ENCODE measurements at places on chromosomes 13 and 19. TPM values are rescaled to one million over a fixed set of nuclear protein-coding genes. Genes with fewer than 3 reads are reported as not detected.

CUL4A gene
- total RNA-seq: 145 TPM

PALM gene
- total RNA-seq: not detected

ZIM2 gene
- total RNA-seq: not detected

KBTBD6 gene
- total RNA-seq: 9.2 TPM

HSH2D gene
- total RNA-seq: not detected

GRCh38 chr19:44579663-44580365, 33.5 kb upstream of the IGSF23 start:
- DNase-seq: no peak

GRCh38 chr13:110706570-110707372, 855 bp upstream of the CARS2 start:
- no peak for DNase-seq

- no peak for DNase-seq
Measured at GRCh38 chr13:32840989-32841713, 175.1 kb upstream of the KL start.

DNA sequence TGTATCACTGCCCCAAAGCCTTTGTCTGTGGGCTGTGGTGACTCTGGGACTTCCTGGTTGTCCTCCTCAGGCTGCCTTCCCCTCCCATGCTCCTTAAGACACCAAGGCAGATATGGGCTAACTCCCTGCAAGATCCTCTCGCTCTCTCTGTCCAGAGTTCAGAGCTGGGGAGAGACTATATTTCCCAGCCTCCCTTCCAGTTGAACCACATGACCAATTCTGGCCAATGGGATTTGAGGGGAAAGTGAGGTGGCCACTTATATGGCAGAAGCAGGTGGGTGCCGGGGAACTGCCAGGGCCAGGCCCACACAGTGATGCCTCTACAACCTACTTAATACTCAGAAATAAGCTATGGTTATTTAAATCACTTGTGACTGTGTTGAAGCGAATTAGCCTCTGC, 16.2 kb upstream of the ANGPTL8 start:
- DNase-seq: no peak

DNA sequence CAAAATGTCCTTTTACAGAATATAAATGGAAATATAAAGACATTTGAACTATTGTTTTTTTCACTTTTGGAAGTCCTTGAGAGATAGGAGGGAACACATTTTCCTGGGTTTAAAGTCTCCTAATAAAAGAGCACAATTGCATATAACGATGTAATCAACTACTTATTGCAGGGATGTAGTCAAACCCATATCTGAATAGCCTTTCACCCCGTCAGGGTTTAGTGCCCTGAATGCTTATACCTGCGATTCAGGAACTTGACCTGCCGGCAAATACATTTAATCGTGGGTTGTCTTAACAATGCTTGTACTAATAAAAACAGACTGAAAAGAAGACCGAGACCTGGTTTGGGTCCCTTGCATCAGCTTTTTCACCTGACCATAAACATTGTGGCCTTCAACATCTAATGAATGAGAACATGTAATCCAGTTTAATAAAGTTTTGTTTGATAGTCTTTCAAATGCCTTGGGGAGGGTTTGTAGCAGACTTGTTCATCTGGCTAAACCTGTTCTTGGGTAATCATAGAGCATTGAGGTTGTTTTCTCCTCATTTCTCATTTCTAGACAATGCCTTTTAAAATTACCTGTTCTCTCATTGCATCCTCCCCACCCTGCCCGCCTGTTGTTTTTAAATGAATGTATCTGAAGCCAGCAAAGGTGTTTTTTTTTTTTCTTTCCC, 7.0 kb downstream of the KLF5 start:
- DNase-seq: no peak

DNA sequence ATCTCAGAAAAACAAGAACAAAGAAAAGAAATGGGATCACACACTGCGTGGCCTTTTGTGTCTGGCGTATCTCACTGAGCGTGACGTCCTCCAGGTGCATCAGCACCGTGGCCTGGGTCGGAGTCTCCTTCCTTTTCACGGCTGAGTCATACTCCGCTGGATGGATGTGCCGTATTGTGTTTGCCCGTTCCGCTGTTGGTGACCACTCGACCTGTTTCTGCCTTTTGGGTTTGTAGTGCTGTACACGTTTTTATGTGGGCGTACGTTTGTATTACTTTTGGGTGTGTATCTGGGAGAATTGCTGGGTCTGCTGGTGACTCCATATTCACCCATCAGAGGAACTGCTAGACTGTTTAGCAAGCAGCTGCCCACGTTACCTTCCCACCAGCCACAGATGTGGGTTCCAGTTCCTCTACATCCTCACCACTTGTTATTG, 11.4 kb downstream of the ARID3A start:
- no peak for DNase-seq

GRCh38 chr13:48770372-48770771, 116.6 kb downstream of the CYSLTR2 start:
- no peak for DNase-seq

- no peak for DNase-seq
Measured at GRCh38 chr19:8334458-8335342, 8.4 kb downstream of the KANK3 start.

DNA sequence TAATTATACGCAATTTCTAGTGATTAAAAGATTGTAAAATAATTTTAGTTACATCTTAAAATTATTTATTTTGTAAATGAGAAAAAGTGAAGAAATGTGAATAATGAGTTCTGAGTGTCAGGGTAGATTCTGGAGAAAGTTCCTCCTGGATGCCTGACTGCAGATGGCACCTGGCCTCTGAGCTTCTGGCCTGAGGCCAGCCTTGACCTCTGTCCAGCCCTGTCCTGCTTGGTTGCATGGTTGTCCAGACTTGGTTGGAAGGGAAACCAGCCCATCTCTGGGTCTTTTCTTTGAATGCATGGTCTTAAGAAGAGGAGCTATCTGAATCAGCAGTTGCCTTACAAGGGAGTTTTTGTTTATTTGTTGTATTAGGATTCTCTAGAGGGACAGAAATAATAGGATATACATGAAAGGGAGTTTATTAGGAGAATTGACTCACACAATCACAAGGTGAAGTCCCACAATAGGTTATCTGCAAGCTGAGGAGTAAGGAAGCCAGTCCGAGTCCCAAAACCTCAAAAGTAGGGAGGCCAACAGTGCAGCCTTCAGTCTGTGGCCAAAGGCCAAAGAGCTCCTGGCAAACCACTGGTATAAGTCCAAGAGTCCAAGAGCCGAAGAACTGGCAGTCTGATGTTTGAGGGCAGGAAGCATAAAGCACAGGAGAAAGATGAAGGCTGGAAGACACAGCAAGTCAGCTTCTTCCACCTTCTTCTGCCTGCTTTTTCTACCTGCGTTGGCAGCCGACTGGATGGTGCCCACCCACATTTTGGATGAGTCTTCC, 385.8 kb downstream of the ZNF536 start:
- DNase-seq: peak; percentile 9

DNA sequence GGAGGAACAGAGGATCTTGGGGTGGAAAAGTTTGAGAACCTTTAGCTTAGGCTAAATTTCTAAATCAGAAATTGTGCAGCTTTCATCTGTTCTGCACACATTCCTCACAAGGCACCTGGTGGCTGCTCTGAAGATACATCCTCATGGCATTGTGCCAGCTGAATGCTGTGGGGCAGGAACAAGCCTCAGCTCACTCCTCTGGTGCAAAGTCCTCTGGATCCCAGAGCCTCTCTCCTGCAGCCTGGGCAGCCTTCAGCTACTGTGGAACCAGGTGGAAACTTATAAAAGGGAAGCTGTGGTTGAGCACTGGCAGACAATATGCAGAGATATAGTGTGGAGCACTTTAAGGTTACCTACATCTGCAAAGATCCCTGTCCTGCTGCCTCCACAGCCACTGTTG, 72.3 kb downstream of the KCTD12 start:
- DNase-seq: no peak

GRCh38 chr13:107643615-107644014, 571.7 kb downstream of the LIG4 start:
- DNase-seq: no peak

- DNase-seq: peak; percentile 67
Measured at GRCh38 chr19:38362076-38362945, 12.1 kb upstream of the PSMD8 start.

- DNase-seq: no peak
Measured at GRCh38 chr19:54153731-54154326, 5.7 kb downstream of the LENG1 start.

DNA sequence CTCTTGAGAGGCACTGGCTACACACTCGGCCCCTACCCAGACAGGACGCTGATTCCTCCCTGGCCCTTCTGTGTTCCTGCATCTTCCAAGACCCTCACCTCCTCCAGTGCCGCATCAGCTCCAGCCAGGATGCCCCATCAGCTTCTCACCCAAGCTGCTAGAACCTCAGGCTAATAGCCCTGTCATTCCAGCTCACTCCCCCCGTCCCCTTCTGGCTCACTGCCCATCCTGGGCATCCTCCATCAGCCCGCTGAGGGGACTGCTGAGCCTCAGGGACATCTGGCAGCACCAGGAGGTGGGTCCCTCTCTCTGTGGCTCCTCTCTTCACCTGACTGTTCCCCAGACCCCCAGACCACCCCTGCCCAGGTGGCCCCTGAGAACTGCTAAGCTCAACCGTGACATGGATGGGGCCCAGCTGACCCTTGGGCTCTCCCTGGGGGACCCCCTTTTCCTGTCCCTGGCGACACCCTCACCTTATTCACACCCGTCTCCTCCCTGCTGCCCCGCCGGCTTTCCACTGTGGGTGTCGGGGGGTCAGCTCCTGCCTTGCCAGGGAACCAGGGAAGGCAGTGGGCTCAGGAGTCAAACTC, 4.8 kb downstream of the FFAR3 start:
- no peak for DNase-seq

DNA sequence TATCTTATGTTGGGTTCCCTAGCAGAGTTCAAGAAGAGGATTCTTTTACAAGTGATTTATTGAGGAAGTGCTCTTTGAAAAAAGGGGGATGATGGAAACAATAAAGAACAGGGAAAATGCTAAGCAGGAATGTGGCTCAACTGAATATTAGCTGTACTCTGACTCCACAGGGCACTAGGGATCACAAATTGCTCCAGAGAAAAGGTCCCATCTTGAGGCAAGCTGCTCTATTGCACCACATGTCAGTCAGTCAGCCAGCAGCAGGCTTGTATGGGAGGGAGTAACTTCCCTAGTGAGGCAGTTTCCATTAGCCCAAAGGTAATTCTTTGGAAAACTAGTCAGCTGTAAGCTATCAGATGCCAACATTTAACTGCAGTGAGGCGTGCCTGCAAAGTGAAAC, 73.3 kb upstream of the FNDC3A start:
- DNase-seq: no peak

- DNase-seq: no peak
Measured at GRCh38 chr19:49507803-49508494, 4.5 kb upstream of the FCGRT start.

DNA sequence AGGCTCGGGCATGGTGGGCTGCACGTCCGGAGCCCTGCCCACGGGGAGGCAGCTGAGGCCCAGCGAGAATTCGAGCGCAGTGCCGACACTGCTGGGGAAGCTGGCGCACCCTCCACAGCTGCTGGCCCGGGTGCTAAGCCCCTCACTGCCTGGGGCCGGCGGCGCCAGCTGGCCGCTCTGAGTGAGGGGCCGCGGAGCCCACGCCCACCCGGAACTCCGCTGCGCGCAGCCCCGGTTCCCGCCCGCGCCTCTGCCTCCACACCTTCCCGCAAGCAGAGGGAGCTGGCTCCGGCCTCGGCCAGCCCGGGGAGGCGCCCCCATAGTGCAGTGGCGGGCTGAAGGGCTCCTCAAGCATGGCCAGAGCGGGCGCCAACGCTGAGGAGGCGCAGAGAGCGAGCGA, 2080.4 kb downstream of the PCDH9 start:
- no peak for DNase-seq

- no peak for DNase-seq
Measured at GRCh38 chr19:42178791-42179674, 38.4 kb downstream of the DEDD2 start.

DNA sequence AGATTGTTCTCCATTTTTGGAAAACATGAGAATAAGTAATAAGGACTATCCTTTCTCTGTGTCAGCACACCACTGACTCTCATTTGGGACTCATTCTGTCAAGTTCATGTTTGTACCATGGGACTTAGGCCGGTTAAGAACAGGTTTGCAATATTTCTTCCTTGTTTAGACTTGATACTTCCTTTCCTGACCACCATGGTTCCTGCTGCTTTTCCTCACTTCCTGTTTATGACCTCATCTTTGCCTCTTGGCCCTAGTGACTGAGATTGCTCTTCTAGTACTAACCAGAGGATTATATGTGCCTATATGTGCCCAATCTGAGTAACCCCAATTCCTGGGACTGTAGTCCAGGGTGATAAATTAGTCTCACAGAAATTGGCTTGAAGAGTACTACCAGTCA, 32.5 kb upstream of the NDFIP2 start:
- no peak for DNase-seq
